ENCODE measurements at places on chromosomes 1 and 21. TPM values are rescaled to one million over a fixed set of nuclear protein-coding genes. Genes with fewer than 3 reads are reported as not detected.

FCRL1 gene
- total RNA-seq = 0.06 TPM

CD247 gene
- 1.3 TPM for total RNA-seq

RBP7 gene
- total RNA-seq = 0.89 TPM

BMP8B gene
- 7.8 TPM for total RNA-seq

STUM gene
- total RNA-seq = 4.8 TPM

GPR3 gene
- 1.7 TPM for total RNA-seq

DNA sequence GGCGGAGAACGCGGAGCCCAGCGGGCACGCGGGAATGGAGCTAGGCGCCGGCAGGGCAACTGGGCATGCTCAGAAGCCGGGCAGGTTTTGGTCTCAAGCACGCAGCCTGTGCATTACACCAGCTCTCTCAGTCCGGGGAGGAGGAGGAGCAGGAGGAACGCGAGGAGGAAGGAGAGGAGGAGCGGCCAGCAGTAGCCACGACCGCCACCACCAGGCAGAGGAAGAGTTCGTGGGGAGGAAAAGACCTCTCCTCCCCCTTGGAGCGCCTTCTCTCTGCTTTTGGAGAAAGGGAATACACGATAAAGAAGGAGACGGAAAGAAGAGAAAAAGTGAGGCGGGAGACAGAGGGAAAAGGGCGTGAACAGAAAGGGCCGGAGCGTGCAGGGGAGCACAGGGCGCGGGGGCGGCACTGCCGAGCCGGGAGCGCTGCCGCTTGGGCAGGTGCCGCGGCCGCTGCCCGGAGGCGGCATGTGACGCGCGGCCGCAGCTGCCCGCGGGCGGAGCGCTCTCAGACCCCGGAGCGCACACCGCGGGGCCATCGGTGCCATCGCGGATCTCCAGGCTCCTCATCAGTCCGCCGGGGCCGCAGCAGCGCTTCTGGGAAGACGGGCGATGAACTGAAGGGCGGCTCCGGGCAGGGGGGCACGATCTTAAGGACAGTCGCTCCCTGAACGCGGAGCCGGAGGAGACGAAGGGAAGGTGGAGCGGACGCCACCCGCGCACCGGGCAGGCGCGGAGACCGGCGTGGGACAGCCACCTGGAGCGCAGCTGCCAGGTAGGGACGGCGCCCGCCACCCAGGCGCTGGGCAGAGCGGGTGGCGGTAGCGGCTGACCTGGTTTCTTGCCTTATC lies at the start of gene CHRM3:
CHRM3 (plus strand) TSS at position 116 of the 851 bp plus-strand sequence. CDS start 520,884 bp downstream, outside the sequence.
- DNase-seq = peak; percentile 55

- no peak for DNase-seq
Observed at GRCh38 chr1:27220096-27220495, 14.3 kb upstream of the WDTC1 start.

- no peak for DNase-seq
Observed at GRCh38 chr1:244113532-244114320, 62.6 kb downstream of the ZBTB18 start.

GRCh38 chr1:107953556-107953955 lies 11.4 kb downstream of the VAV3 start:
- no peak for DNase-seq

- no peak for DNase-seq
Observed at GRCh38 chr1:155831279-155831976, 25.6 kb downstream of the GON4L start.

DNA sequence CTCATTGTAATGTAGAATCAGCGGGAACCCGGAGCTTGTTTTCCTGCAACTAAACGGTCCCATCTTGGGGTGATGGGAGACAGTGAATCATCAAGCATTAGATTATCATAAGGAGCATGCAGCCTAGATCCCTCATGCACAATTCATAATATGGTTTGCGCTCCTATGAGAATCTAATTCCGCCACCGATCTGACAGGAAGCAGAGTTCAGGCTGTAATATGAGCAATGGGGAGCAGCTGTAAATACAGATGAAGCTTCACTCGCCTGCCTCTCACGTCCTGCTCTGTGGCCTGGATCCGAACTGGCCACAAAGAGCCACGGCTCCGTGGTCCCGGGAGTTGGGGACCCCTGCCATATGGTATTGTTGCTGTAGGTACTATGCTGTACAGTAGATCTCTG lies 1.6 kb downstream of the IFI44 start:
- DNase-seq = no peak

DNA sequence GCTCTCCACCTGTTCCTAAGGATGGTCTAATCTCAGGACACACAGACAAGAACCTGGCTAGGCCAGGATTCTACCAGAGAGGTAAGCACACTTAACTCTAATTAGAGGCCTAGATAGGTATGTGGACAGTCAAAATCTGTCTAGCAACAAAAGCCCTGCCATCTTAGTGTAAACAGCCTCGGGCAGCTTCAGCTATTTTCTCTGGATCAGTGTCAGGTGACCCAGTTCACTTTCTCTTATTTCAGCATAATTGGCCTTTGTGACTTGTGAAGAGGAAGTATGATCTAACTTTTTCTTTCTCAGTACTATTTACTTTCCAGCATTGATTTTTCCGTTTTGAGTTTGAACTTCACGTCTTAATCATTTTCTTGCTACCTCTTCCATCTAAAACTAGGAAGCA lies 217.7 kb downstream of the CRB1 start:
- DNase-seq = no peak

- DNase-seq = no peak
Observed at GRCh38 chr1:209769171-209769904, 13.5 kb downstream of the TRAF3IP3 start.

DNA sequence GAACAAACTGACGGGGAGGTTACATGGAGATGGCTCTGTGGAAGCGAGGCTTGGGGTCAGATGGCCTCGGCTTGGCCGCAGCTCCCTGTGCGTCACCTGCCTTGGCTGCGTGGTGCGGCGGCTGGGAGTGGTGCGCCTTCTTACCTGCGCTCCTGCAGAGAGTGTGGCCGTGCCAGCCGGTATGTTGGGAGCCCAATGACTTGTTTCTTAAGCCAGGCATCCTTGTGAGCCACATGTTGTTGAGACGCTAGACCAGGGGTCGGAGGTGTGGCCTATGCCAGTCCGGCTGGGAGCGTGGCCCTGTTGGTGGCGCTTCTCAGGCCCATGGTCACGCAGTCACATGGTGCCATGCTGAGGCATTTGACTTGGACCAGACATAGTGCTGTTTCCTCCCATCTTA lies 10.5 kb downstream of the SLX9 start:
- no peak for DNase-seq

DNA sequence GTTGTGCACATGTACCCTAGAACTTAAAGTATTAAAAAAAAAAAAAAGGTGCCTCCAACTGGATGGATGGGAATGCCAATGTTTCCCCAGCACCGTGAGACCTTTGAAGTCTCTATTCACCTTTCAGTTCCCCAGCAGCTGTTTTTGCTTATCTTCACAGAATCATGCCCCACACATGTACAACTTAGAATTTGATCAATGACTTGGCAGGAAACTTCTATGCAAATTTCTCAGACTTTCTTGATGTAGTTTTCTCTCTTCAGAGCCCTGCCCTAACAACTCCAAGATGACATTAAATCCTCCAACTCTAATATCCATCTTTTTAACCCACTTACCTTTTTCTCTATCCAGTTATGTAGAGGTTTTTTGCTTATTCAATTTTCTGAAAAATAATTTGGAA lies 144.3 kb downstream of the PLPPR5 start:
- DNase-seq = no peak

Measured in spinal cord (tissue), 10 donors.